ENCODE measurements at places on chromosomes 6 and 20.

DNA sequence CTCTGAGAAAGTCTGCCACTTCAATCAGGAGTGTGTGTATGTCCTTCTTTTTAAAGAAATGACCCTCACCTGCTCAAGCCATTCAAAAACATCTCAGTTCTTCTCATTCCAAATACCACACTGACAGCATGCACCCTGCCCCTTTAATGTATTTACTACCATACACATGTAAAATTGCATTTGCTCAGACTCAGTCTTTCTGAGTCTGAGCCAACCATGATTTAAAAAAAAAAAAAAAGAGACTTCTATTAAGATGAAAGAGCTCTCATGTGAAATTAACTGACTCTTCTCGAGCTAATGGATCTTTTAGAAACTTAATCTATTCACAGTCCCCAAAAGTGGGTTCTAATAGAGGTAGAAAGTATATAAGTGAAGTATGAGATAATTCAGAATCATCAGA is 1.4 kb upstream of the FILIP1 start:
- DNase-seq = no peak

- DNase-seq = no peak
Observed at GRCh38 chr20:48120120-48120519, 334.8 kb upstream of the SULF2 start.

DNA sequence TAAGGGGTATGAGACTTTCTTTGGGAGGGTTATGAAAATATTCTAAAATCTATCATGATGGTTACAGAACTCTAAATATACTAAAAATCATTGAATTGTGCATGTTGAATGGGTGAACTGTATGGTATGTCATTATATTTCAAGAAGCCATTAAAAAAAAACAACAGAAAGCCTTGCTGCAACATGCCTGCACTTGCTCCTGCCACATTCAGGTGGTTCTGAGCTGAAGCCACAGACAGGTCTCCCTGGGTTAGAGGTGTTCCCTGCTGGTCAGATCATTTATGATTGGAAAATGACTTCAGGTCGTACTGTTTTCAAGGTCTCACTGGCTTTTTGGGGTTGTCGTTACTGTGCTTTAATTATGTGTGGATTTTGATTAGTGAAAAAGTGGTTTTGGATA is 13.3 kb downstream of the GMPR start:
- no peak for DNase-seq

GRCh38 chr6:122614303-122614702 is 4.1 kb downstream of the PKIB start:
- DNase-seq = no peak

GRCh38 chr6:26158581-26159356 is 71.5 kb downstream of the HFE start:
- no peak for DNase-seq

GRCh38 chr20:7505835-7506221 is 434.4 kb downstream of the HAO1 start:
- DNase-seq = no peak

- DNase-seq = no peak
Observed at GRCh38 chr6:42079941-42080464, 29.7 kb downstream of the TAF8 start.

GRCh38 chr6:52697903-52698302 is 27.0 kb downstream of the TMEM14A start:
- no peak for DNase-seq

DNA sequence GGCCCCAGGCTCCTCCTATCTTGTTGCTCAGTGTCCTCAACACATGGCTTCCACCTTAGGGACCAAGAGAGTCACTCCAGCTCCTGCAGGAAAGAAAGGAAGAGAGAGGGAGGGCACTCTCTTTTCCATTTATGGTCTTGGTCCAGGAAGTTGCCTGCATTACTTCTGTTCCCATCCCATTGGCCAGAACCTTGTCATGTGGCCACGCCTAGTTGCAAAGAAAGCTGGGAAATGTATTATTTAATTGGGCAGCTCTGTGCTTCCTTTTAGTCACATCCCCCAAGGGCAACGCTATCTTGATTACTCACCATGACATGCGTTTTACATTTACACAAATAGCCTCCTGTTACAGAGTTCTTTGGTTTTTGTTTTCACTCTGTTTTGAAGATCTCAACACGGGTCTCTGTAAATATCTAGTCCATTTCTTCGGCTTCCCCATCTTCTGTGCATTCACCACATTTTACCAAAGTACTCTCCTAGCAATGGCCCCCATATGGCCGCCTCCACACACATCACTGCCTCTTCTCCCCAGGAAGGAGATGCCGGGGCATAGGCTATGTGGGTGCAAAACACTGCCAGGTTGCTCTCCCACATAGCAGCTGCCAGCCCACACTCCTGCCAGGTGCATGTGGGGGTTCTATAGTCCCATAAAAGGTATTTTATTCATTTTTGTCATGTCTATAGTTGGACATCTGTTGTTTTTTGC is 35.7 kb upstream of the ZMYND8 start:
- no peak for DNase-seq

GRCh38 chr20:61443443-61444126 is 191.5 kb downstream of the CDH4 start:
- DNase-seq = no peak

DNA sequence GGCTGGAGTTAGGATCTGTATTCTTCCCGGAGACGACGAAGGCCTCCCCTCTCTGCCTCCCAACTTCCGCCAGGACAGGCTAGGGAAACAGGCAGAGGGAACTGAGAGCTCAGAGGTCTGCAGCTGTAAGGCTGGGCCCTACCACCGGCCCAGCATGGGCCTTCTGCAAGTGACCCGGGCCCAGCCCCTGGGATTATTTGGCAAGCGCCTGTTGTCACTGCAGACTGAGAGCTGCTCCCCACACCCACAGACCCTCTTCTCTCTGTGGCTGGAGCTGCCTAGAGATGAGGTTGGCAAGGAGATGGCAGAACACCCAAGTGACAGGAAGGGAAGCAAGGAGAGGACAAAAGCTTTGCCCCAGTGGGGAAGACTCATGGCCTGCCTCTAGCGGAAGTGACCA is 212.6 kb downstream of the ZDHHC14 start:
- DNase-seq = no peak

- no peak for DNase-seq
Observed at GRCh38 chr6:105711216-105711615, 308.3 kb upstream of the PREP start.

DNA sequence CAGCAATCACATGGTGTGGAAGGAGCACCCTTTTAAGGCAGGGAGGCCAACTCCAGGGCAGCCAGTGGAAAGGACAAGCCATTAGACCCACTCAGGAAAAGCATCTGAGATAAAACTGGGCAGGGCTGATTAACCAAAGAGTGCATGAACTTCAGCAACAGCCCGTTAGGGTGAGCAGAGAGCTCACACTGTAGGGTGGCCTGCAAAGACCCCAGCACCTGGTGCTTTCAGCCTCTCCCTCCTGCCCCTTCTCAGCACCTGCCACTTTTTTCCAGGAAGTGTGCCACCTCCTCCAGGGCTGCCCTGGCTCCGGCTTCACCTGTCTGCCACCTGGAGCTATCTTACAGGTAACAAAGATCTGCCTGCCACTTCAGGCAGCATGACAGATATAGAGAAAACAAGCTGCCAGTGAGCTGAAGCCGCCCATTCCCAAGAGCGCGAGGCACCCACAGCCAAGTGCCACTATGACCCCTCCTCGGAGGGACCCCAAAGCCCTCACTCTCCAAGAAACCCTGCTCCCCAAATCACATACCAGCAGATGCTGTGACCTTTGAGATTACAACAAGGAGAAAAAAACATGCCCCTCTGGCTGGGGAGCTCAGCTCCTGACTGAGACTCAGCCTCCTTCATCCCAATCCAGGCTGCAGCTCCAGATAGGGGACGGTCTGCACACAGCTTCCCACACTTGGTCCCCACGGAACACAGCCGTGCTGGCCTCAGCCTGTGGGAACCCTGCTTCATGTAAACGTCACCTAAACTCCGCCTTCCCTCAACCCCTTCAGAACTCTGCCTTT is 71.2 kb downstream of the ABHD12 start:
- no peak for DNase-seq

- no peak for DNase-seq
Observed at GRCh38 chr20:59708326-59708725, 104.0 kb downstream of the PHACTR3 start.

DNA sequence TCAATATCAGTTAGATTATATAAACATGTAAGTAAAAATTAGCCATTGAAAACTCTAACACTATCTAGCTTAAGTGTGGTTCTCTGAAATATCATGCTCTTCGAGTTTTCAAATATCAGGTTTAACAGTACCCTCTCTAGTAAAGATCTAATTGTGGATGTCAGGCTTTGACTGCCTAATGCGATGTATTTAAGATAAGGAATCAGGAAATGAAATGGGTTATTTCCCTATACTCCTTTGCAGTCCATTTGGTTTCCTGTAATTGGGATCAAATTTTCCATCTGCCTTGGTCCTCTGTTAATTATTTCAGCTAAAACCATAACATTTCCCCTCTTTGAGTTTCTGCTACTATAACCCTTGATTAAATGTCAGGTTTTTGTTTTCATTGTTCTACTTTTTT is 361.3 kb upstream of the MMS22L start:
- DNase-seq = no peak

DNA sequence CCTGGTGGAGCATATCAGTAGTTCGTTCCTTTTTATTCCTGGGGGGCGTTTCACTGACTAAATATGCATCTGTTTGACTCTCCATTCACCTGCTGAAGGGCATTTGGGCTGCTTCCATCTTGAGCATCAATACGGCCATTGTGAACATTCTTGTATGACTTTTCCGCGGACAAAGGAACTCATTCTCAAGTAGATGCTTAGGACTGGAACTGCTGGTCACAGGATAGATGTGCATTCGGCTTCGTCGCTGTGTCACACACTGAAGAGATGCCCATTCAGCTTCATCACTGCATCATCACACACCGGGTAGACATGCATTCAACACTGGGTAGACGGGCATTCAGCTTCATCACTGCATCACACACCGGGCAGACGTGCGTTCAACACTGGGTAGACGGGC is 95.3 kb downstream of the TAF4 start:
- no peak for DNase-seq

DNA sequence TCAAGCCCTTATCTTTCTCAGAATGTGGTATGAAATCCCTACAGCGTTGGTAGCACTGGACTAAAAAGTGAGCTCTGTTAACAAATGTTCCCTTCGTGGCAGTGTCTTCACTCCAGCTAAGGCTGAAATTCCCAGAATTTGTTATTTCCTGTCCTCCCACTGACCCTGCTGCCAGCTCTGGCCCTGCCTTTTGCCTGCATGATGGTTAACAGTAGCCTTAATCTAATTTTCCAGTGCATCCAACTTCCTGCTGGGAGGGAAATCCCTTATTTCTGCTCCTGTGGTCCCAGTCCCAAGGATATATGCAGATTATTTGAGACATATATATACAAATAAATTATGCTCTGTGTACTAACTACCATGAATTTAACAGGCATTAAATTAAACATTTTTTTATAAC is 157.2 kb upstream of the CARMIL1 start:
- DNase-seq = no peak

DNA sequence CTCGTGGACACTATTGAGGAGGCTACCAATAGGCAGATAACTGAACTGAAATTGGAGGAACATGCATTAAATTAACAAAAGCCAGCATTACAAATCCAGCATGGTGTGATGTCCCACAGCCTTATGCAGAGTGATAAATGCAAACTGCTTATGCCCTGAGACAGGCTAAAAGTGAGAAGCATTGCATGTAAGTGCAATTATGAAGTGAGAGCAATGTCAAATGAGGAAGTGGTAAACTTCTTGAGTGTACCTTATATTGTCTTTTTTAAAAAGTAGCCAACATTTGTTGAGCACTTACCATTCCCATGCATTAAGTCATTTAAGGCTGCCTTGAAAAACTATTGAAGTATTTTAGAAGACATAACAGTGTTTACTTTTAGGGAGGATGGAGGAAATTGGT is 212.2 kb downstream of the TBC1D7 start:
- DNase-seq = no peak

DNA sequence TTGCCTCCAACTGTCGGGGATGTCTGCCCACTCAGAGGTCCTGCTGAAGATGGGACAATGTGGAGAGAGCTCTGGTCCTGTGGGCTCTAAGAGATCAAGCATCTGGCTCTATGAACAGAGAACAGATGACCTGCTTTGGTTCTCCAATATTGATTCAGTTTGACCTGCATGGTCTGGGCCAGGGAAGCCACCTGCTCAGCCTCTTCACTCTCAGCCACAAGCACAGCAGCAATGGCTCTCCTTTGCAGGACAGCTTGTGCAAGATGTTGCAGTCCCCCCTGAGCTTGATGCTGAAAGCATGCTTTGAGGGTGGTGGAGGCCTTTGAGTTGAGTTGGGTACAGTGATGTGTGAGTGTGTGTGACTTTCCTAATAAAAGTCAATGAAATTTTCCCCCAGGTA is 18.6 kb upstream of the MCM3 start:
- DNase-seq = no peak

- DNase-seq = no peak
Observed at GRCh38 chr20:61364147-61364546, 112.1 kb downstream of the CDH4 start.

- DNase-seq = no peak
Observed at GRCh38 chr6:75234126-75234865, 9.3 kb downstream of the COX7A2 start.

GRCh38 chr20:3485913-3486312 is 15.1 kb downstream of the ATRN start:
- DNase-seq = no peak

DNA sequence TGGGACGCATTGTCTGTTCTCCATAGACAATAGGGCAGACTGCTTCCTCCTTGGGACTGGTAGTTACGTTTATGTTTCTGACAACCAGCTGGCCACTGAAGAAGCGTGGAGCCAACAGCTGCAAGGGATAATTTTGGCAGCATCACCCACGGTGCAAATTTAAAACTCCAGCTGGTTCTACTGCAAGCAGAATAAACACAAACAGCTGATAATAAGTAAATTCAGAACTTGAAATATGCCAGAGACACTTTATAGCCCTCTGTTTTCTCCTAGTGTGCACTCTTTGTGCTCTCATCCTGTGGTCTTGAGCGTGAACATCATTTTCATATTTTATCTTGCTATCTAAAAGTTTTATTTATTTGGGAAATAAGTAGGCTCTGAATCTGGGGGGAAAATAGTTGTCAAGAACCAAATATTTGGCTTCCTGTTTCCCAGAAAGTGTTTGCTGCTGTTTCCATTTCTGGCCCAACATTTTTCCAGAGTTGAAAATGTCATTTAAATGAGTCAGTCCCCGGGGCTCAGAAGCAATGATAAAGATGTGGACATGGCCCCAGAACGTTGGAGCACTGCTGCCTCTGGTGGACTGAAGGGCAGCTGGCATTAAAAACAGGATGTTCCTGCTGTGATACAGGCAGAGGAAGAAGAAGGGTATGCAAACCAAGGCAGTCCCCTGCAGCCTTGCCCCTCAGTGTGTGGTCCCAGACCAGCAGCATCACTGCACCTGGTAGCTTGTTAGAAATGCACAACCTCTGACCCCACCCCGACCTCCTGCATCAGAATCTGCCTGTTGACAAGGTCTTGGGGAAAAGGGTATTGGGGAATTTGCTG is 12.5 kb upstream of the THBD start:
- DNase-seq = no peak
